GM12878 (cell line): ENCODE measurements at places on chromosomes 6 and 20. TPM values are rescaled to one million over a fixed set of nuclear protein-coding genes. Genes with fewer than 3 reads are reported as not detected.

DNA sequence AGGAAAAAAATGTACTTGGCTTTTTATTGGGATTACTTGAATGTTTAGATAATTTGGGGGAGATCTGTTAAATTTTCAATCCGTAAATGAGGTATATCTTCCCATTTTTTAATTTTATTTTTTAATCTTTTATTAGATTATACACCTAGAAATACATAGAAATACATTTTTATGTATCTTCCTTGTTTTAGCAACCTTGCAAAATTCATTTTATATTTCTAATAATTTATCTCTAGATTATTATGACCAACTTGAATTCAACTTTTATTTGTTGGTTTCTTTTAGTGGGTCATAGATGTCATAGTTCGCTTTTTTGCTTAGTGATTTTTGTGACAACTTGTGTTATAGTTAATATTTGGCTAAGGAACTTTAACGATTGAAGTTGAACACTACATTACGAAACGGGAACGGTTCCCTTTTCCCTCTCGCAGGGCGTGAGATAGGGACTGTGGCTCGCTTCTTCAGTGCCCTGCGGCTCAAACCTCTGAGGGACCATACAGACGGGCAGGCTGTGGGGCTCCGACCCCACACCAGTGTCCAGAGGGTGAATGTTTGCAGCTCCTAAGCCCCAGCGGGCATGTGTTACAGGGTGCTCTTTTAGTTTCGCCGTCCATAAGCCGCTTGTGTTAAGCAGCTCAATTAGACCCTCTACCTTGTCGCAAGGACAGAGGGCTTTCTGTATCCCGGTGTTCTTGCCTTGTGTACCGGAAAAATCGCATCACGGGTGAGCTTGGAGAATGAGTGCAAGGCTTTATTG lies 53.8 kb downstream of the PRND start:
- no peak overlapping the region for H3K27ac ChIP-seq
- no peaks in the 10 kb centered on the region for H3K36me3 ChIP-seq
- no peaks in the 10 kb centered on the region for H3K4me1 ChIP-seq
- H3K4me3 ChIP-seq: no peak overlapping the region
- DNase-seq: no peak
- H3K27me3 ChIP-seq: no peaks in the 10 kb centered on the region

DNA sequence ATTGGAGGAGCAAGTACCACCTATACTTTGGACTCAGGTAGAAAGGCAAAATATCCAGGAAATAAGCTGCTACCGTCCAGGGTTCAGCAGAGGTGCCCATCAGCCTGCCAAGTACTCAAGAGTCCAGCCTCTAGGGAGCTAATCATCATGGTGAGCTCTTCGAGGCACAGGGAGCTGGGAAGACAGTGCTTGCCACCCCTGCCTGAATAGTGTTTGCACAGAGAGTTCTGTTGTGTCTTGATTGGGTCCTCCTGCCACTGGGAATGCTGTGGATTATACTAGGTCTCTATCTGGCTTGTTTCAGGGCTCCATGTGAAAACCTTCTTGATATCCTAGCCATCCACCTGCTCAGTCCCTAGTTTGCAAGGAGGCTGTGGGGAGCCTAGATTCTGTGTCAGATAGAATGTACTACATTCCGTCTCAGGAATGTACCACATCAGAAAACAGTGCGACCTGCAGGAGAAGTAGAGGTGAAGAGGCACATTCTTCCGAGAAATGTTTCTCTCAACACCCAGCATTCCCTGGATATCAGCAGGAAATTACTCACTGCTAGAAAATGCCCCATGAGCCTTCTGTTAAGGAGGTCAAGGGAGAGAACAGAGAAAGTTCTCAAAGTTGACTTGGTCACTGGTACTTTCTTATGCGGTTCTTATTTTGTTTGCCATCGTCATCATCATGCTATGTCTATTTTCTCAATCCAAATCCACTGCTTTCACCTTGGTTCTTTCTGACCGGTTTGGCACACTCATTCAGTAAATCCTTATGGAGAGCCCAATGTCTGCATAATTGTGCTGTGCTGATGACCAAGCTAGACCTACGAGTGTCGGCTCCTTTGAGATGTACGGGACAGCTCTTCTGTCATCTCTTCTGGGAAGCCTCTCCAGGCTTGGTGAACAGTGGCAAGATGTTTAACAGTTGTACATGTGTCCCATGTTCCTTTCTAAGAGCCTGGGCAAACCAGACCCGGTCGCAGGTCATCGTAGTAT lies 30.7 kb downstream of the PTPN1 start:
- H3K4me1 ChIP-seq: peaks cover 67% of the 10 kb centered on the region
- H3K4me3 ChIP-seq: peak overlapping the region; percentile 42
- no peaks in the 10 kb centered on the region for H3K36me3 ChIP-seq
- H3K27me3 ChIP-seq: no peaks in the 10 kb centered on the region
- H3K27ac ChIP-seq: peak overlapping the region; percentile 78

- no peak overlapping the region for H3K27ac ChIP-seq
- H3K4me1 ChIP-seq: no peaks in the 10 kb centered on the region
- H3K27me3 ChIP-seq: no peaks in the 10 kb centered on the region
- H3K36me3 ChIP-seq: no peaks in the 10 kb centered on the region
- no peak overlapping the region for H3K4me3 ChIP-seq
Observed at GRCh38 chr6:47773005-47773404, 8.8 kb upstream of the OPN5 start.

DNA sequence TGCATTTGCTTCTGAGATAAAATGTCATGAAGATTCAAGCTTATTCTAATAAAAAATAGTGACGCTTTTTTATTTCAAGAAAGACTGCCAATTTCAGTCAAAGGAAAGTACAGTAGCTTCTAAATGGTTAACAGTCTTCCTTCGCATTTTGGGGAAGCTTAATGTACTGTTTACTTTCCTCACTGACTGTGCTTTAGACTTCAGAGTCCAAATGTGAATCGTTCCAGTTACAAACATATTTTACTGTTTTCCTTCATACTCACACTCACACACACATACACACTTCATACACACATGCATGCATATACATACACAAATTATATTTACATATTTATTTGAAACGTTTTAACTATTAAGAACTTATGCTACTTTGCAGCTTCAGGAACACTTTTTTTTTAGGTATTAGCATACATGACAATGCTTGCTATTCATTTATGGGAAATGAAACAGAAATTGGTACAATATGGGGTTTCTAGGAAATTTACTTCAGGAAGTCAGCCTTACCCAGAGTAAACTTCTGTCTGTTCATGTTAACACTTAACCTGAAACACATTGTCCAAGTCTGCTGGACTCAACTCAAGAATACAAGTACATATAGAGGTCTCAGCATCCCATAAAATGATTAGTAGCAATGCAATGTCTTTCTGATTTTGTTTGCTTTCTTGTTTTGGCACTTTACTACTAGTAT lies 145.4 kb downstream of the RPS12 start:
- no peak for DNase-seq
- no peaks in the 10 kb centered on the region for H3K27me3 ChIP-seq
- no peaks in the 10 kb centered on the region; the same call in 1 of the 2 replicates for H3K4me1 ChIP-seq
- H3K36me3 ChIP-seq: no peaks in the 10 kb centered on the region

GRCh38 chr20:18218280-18218679 lies 70.0 kb upstream of the ZNF133 start:
- no peaks in the 10 kb centered on the region for H3K4me1 ChIP-seq
- no peaks in the 10 kb centered on the region for H3K27me3 ChIP-seq
- no peak overlapping the region for H3K27ac ChIP-seq
- no peak for DNase-seq
- H3K36me3 ChIP-seq: no peaks in the 10 kb centered on the region
- H3K4me3 ChIP-seq: no peak overlapping the region

- H3K36me3 ChIP-seq: peaks cover 37% of the 10 kb centered on the region
- DNase-seq: no peak
- H3K4me3 ChIP-seq: no peak overlapping the region
- H3K27ac ChIP-seq: no peak overlapping the region
Observed at GRCh38 chr20:38888059-38888831, 38.0 kb upstream of the FAM83D start.

GRCh38 chr6:52546678-52547077 lies 30.2 kb downstream of the TRAM2 start:
- peaks cover 28% of the 10 kb centered on the region for H3K4me1 ChIP-seq
- no peak overlapping the region for H3K4me3 ChIP-seq
- peak; percentile 26 for DNase-seq
- H3K27ac ChIP-seq: peak overlapping the region; percentile 49; the same call in 1 of the 2 replicates
- H3K36me3 ChIP-seq: no peaks in the 10 kb centered on the region; the same call in 1 of the 2 replicates

- H3K27ac ChIP-seq: peak overlapping the region; percentile 96
- no peaks in the 10 kb centered on the region for H3K36me3 ChIP-seq
- DNase-seq: peak; percentile 68
- no peaks in the 10 kb centered on the region for H3K27me3 ChIP-seq
- peak overlapping the region; percentile 87 for H3K4me3 ChIP-seq
- H3K4me1 ChIP-seq: peaks cover 9% of the 10 kb centered on the region; the same call in 1 of the 2 replicates
Observed at GRCh38 chr6:27752038-27752885, 159.9 kb downstream of the OR2B2 start.

- no peaks in the 10 kb centered on the region for H3K27me3 ChIP-seq
- no peak overlapping the region for H3K4me3 ChIP-seq
- no peak overlapping the region for H3K27ac ChIP-seq
- no peak for DNase-seq
- H3K4me1 ChIP-seq: peaks cover 10% of the 10 kb centered on the region
Observed at GRCh38 chr20:59942245-59942644, 2.1 kb downstream of the FAM217B start.

DNA sequence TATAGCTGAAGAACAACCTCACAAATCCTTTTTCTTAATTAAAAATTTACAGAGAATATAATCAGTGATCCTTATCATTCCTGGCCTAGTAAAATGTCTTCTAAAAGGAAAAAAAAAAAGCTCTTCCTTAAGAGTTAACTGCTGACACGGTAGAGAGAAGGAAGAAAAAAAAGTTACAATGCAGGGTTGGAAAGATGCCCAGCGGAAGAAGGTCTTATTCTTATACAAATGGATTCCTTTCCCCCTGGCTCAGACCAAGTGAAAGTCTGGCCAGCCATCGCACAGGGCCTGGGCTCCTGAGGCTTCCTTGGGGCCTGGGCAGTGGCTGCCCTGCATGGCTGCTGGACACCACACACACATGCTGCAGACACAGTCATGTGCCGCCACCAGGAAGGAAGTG lies 688.6 kb downstream of the TENT5A start:
- no peaks in the 10 kb centered on the region for H3K36me3 ChIP-seq
- H3K27me3 ChIP-seq: no peaks in the 10 kb centered on the region

Gene GHRH
- total RNA-seq: not detected in 2 replicates

Gene SLC22A2
- not detected in 2 replicates for total RNA-seq

Gene CDSN
- not detected in 2 replicates for total RNA-seq

Gene TFAP2D
- total RNA-seq: not detected in 2 replicates
